ENCODE measurements at places on chromosomes 3 and 15.

DNA sequence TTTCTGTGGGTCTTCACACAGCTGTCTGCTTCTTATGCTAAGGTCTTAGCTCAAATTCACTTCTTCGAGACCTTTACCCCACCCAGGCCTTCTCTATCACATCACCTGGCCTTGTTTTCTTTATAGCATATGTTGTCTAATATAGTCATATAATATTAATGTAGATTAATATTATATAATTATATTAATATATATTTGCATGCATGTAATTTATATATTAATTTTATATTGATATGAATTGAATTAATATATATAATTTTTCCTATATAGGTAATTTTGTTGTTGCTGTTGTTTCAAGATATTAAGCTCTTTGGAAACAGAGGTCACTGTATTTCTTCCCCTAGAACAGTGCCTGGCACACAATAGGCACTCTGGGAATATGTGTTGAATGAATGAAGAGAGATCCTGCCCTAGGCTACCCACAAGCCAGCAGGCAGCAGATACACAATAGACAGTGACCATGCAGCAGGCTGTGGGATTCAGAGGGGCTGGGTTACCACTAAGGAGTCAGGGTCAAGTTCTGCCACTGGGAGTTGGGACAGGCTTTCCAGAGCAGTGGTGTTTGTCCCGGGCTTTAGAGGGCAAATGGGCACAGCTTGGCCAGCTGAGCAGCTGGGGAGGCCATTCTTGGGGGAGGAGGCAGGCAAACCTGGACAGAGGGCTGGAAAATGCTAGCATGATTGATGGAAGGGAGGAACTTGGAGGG is 126.3 kb downstream of the DNAJB8 start:
- no peak for DNase-seq

DNA sequence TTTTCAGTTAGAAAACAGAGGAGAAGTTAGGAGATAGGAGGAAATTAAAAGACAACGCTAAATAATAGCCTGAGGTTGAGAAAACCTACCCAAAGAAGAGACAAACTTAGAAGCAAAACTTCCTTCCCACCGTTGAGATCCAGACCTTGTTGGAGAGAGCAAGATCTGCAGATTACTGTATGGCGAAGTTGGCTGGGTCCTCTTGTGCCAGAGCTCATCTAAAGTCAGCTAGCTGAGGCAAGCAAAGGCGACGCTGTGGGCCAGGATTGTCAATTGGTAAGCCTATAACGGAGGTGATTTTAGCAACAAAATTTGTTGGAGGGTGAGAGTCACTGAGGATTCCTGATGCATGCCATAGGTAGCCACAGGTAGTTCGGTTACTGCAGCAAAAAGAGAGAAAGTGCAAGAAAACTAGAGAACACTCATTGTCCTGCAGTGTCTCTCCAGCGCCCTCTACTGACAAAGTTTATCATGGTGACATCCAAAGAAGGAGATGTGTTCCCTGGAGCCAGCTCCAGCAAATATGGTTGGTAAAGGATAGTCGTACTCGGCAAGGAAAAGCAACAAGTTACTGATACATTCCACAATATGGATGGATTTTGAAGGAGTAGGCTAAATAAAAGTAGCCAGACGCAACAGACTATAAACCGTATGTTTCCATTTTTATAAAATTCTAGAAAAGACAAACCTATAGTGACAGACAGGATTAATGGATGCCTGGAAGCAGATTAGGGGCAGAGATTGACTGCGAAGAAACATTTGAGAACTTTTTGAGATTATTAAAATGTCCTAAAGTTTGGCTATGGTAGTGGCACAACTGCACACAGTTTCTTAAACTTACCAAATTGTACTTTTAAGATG is 9.8 kb upstream of the OR5K4 start:
- DNase-seq = no peak

DNA sequence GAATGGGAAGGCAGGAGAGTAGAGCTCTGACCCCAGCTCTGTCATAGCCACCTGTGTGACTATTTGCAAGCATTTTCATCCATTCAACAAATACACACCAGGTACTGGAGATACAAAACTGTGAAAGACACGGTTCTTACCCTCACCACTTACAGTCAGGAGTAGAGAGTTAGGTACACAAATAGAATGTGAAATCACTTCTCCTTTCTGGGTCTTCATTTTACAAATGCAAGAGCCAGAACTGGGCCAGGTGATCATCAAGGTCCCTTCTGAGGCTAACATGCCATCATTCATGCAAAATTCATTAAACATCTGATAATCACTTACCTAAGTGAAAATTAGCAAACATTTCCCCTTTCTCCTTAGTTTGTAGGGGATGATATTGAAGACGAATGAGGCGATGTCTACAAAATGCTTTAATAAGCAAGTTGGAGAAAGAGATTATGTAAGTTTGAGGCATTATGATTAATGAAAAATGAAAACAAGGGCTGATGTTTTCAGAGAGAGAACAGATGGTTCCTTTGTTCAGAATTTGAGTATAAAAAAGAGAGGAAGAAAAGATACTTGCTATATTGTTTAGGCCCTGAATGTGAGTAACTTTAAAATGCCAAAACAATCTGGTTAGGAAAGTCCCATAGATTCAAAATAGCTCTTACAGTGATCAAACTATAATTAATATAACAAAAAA is 88.6 kb downstream of the LPP start:
- no peak for DNase-seq

GRCh38 chr3:197368330-197368729 is 69.9 kb upstream of the DLG1 start:
- DNase-seq = no peak

DNA sequence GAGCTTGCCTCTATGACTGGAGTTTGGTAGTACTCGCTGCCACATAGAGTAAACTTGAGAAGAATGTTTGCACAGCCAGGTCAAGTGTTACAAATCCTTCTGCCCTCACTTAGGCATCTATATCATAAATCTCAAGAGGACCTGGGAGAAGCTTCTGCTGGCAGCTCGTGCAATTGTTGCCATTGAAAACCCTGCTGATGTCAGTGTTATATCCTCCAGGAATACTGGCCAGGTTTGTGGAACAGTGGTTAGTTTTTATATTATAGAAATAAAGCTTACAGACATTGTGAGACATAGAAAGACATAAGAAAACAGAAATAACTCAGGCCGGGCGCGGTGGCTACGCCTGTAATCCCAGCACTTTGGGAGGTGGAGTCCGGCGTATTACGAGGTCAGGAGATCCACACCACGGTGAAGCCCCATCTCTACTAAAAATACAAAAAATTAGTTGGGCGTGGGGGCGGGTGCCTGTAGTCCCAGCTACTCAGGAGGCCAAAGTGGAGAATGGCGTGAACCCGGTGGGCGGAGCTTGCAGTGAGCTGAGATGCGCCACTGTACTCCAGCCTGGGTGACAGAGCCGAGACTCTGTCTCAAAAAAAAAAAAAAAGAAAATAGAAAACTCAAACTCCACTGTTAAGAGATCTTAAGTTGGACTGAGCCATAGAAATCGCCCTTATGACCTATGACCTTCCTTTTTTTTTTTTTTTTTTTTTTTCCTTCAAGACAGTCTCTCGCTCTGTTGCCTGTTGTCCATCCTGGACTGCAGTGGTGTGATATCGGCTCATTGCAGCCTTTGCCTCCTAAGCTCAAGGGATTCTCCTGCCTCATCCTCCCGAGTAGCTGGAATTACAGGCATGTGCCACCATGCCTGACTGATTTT is 2.2 kb downstream of the RPSA start:
- no peak for DNase-seq

DNA sequence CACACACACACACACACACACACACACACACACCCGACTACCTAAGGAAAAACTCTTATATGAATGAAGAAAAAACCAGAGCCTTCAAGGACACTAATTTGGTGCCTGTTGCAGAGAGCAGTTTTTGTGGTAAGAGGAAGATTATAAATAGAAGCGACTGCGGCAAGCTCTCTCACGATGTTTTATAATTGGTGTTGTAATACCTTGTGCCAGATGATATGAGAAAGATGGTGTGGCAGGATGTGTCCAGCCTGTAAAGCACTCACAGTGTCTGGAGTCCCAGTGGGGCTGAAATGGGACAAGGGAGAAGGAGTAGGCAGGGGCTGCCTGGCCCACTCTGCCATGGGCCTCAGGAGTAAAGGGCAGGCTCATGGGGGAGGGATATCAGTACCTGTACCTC is 839.9 kb downstream of the AGBL1 start:
- DNase-seq = no peak

DNA sequence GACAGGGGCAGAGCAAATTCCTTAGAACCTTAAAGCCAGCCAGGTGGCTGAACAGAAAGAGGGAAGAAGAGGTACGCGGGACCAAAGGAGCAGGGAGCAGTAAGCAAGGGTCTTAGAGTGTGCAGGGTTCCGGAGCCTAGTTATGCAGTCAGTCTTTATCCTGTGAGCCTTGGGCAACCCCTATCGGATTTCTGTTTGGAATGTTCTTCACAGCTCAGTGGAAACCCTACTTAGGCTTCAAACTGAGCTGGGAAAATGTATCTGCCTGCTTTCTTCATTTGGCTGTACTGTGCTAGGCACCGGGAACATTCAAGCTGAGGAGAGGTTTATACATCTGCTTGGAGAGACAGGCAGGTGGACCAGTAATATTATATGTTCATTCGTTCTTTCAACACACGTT is 37.1 kb downstream of the PSMD6 start:
- DNase-seq = no peak

- no peak for DNase-seq
These were observed 13.1 kb downstream of the CA12 start for GRCh38 chr15:63368503-63368902.

DNA sequence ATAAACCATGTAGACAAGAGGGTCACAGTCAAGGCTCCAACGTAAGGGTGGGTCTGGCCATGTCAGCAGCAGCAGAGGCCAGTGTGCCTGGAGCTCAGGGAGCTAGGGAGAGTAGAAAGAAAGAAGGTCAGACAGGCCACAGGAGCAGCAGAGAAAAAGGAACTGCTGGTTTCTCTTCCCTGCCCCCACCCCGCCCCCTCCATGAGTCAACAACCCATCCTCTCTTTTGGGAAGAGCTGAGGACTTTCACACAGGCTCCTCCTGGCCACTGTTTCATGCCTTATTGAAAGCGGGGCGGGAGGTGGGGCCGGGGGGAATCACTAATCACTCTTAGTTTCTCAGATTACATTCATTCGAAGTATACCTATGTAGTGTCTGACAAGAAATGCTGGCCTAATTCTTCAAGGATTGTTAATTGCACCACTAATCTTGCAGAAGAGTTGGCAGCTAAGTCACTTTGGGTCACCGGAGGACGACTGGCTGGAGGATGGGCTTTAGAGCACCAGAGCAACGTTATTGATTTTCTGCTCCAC is 9.1 kb upstream of the SCG3 start:
- no peak for DNase-seq

GRCh38 chr3:24929521-24929920 is 434.9 kb upstream of the THRB start:
- DNase-seq = no peak

DNA sequence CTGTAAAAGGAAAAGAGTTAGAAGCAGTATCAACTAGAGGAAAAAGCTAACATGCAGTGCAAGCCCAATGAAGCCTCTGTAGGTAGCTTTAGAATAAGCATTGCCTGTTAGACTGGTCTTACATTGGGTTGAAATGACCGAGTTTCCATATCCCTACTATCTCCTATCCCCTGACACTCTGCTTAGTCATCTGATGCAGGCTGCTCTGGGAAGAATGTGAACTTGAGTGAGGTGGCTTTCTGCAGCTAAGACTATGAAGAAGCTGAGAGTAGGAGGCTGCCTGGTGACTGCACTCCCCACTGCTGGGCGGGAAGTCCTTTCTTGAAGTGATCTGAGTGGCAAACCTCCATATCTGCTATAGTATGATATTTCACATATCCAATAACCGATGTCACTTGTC is 64.7 kb downstream of the OXSM start:
- no peak for DNase-seq

DNA sequence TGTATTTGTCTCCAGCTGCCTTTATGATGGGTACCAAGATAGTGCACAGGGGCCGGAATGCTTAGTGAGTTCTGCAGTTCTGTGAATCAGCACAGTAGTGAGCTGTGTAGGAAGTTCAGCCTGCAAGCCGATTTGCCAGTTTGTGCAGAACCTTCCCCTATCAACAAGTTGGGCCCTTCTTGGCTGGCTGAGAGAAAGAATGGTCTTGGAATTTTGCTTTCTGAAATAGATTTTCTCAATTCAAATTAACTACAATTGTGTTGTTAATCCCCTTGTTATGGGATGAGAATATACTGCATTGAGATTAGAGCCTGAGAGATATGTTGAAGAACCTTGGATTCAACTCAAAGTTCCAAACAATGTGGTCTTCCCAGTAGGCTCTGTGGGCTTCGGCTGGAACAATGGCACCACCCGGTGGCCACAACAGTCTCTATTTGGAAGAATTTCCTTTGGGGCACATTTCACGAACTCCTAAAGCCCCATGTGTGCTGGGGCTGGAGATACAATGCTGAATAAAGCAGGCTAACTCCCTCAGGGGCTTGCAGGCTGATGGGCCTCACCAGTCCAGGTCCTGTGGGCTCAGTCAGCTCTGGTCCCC is 59.1 kb downstream of the TRIM42 start:
- no peak for DNase-seq

- DNase-seq = no peak
These were observed 15.8 kb upstream of the TFDP2 start for GRCh38 chr3:142165194-142165593.

DNA sequence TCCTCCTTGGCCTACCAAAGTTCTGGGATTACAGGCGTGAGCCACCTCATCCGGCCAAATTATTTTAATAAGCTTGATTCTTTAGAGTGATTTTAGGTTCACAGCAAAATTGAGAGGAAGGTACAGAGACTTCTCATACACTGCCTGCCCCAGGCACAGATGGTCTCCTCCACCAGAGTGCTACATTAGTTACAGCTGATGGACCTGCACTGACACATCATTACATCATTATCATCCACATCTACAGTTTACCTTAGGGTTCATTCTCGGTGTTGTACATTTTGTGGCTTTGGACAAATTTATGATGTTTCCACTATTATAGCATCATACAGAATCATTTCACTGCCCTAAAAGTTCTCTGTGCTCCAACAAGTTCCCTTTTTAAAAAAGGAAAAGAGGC is 4.4 kb upstream of the VPS8 start:
- no peak for DNase-seq

DNA sequence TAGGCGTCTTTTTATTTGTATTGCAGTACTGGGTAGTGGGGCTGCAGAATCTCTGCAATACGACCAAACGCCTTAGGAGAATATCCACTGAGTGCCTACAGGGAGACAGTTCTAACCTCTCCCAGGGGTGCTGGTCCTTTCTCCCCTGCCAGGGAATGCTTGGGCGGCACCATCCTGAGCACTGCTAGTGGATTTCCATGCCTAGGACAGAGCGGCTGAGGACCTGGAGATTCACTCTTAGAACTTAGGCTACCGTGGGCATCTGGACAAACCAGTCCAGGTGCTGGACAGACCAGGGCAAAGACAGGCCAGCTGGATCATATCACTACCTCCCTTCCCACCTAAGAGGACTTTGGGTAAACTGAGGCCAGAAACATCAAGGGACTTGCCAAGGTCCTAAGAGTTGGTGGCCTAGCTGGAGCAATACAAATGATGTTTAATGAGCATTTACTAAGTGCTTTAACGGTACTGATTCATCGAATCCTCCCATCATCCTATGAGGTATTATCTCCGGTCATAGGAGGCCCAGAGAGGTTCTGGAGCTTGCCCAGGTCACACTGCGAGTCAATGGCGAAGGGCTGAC is 902 bp downstream of the TMEM44 start:
- no peak for DNase-seq

Data from thoracic aorta (tissue), 2 donors.